ENCODE measurements at places on chromosomes 2 and 18.

- DNase-seq = peak; percentile 20
Measured at GRCh38 chr2:223604231-223604630, 2.1 kb upstream of the SCG2 start.

DNA sequence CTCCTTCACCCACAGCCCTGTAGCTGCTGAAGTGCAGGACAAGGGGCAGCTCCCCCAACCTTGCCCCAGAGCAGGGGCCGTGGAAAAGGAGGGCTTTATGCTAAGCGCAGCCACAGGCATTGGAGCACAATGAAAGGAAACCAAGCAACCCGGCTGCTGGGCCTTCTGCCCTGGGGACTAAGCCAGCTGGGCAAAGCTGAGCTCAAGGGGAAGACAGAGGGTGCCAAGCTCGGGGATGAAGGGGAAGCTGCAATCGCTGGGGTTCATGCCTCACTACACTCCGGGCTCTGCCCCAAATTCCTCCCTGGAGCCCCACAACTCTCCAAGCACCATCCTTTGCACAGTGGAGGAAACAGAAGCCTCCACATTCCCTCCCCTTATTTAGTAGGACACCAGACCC lies 12.4 kb downstream of the SFXN5 start:
- no peak for DNase-seq

DNA sequence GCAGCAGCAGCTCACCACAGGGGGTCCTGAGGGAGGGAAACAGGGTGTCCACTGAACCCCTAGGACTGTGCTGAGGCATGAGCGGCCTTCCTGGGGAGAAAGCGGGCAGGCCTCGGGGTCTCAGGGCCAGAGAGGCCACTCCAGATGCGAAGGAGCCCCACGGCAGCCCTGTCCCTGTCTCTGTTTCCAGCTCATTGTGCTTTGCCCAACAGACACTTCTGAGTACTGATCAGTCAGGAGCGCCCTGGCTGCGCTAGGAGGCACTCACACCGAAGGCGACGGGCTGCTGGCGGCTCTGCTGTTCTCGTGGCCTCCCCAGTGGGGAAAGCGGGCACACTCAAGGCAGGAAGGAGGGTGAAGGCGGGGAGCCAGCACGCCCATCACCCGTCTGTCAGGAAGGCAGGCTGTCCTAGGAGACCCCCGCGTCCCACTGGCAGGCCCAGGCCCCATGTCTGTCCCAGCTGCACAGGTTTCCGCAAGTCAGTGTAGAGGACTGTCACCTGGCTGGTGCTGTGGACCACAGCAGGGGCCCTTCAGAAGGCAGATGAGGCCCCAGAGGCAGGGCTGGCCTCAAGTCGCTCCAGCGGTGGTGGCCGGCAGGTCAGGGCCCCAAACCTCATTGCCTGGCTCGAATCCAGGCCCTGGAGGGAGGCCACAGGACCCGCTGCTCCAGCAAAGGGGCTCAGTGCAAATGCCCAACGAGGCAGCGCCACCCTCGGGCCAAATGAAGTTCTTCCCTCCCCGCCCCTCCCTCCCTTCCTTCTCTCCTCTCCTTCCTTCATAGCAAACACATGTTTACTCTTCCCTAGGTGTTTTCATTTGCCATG lies 6.8 kb downstream of the ESPNL start:
- DNase-seq = no peak

- no peak for DNase-seq
Measured at GRCh38 chr2:236287656-236288055, 23.4 kb upstream of the ASB18 start.

GRCh38 chr2:191350826-191351225 lies 105.6 kb downstream of the MYO1B start:
- DNase-seq = no peak

- DNase-seq = no peak
Measured at GRCh38 chr2:42854207-42854818, 61.9 kb upstream of the HAAO start.

- peak; percentile 68 for DNase-seq
Measured at GRCh38 chr18:67525328-67526099, 9.0 kb upstream of the DSEL start.

GRCh38 chr2:200399636-200400035 lies 93.1 kb downstream of the SPATS2L start:
- no peak for DNase-seq

GRCh38 chr2:229025653-229026052 lies 245.4 kb downstream of the PID1 start:
- no peak for DNase-seq

DNA sequence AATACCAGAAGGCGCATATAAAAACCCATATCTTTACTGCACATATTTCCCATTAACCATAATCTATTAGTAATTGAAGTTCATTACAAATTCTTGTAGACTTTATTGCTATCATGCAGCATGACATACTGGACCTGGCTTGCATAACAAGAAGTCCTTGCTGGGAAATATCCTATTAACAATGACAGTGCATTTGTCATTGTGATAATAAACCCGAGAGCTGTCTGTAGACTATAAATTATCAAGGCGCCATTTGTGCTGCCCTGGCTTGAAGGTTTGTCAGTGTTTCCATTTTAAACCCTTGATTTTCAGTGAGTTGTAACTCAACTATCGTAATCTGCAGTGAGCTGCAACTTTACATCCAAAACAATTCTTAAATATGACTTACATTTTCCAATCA lies 59.0 kb downstream of the HNMT start:
- DNase-seq = no peak

- DNase-seq = no peak
Measured at GRCh38 chr2:42792583-42793333, at the start of gene HAAO. TSS of gene HAAO (minus strand) at chr2:42792583. CDS start at chr2:42792536, 47 bp downstream.

GRCh38 chr2:46470114-46470628 lies 9.2 kb upstream of the TMEM247 start:
- no peak for DNase-seq

- no peak for DNase-seq
Measured at GRCh38 chr2:64114063-64114911, 29.9 kb downstream of the PELI1 start.

DNA sequence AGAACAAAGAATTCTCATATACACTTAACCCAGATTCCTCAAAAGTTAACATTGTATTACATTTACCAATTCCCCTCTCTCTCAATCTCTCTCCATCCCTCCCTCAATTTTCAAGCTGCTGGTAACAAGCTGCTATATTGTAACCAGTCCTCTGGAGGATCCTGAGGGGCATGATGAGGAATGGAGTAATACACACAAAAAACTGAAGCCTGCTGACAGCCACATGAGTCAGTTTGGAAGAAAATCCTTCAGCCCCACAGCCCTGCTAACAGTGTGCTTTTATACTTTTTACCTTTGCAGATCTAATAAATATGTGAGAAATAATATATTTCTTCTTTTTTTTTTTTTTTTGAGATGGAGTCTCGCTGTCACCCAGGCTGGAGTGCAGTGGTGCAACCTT lies 165.7 kb upstream of the RAB12 start:
- DNase-seq = peak; percentile 29

- DNase-seq = no peak
Measured at GRCh38 chr2:96325041-96325883, at the start of gene ITPRIPL1. TSS of gene ITPRIPL1 (plus strand) at chr2:96325317. CDS start at chr2:96325840, 523 bp downstream.

- peak; percentile 13 for DNase-seq
Measured at GRCh38 chr18:37778417-37779165, 213.0 kb upstream of the CELF4 start.

GRCh38 chr2:133862400-133862977 lies 294.2 kb upstream of the NCKAP5 start:
- no peak for DNase-seq

DNA sequence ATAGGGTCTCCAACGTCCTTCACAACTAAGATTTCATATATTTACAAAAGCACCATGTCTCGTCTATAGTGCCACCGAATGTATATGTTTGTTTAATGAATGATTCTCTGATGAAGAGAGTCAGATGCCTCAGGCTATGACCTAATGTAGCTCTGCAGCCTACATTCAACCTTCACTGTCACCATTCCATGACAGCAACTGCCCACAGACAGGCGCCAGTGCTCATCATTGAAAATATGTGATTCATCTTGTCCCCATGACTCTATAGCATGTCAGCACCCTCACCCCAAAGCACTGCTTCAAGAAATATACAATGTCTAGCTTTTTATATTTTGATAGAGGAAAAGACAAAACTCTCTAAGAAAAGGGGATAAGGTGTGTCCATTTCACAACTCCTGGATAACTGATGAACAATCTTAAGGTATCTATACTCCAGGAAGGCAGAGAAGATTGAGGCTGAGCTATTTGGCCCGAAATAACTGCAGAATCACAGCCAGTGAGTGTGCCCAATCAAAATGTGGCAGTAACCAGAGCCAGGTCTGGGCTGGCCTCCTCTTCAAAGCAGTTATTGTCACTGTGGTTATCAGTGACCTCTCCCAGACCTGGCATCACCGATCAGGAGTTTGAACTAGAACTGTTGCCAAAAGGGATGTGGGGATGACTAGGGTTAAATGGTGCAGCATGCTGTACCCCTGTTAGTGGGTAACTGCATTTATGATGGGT lies 246.6 kb downstream of the SETBP1 start:
- peak; percentile 5 for DNase-seq

- DNase-seq = peak; percentile 3
Measured at GRCh38 chr18:22378672-22379282, 38.9 kb downstream of the CTAGE1 start.

GRCh38 chr2:11873356-11874154 lies 127.1 kb downstream of the LPIN1 start:
- no peak for DNase-seq

- no peak for DNase-seq
Measured at GRCh38 chr18:9405977-9406376, 69.3 kb upstream of the RALBP1 start.

DNA sequence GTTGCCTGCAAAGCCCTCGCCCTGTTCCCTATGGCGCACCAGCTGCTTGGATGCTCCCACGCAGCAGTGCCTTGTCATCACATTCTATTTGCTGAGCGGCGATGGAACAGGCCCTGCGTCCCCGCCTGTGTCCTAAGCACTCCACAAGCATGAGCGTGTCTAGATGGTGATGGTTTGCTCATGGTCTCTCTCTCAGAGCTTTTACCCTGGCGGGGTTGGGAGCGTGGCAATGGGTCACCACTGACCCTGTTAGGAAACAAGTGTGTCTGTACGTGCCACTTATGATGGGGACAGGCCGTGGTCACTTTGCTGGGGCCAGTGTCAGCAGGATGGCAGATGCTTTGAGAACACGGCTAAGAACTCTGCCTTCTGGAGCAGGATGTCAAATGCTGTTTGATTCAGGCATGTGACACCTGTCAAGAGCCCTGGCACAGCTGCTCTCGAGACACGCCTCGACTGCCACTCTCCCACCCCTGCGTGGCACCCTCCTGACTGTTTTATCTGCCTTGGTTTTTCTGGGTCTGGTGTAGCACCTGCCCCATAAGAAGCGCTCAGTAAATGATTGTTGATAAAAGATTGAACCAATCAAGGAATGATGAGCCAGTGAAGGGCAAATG lies 44.2 kb downstream of the RRM2 start:
- no peak for DNase-seq

DNA sequence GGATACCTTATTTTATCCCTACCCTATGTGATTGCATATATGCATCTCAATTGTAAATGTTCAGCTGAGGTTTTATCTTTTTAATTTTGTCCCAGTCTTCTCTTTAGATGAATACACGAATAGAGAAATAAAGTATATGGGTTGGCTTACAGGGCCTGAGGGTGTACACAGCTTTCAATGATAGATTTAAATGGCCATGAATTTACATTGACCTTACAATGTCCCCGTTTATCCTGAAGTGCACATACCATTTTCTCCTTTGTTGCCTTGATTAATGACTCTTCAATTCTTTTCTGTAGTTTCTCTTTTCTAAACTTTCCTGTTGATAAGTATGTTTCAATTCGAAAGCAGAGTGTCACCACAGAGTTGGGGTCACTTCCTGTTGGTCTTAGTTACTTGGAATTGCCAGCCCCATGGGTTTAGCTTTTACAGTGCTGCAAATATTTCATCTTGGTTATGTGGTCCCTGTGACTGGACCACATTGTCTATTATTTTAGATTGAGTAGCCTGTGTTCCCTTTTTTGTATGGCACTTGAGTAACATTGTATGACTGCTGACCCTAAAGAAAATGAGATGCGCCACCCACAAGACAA lies 1616.3 kb upstream of the ACVR2A start:
- no peak for DNase-seq

- DNase-seq = peak; percentile 23
Measured at GRCh38 chr2:176638167-176639015, 369.1 kb downstream of the MTX2 start.

- DNase-seq = no peak
Measured at GRCh38 chr2:128178650-128179460, 87.9 kb downstream of the UGGT1 start.

DNA sequence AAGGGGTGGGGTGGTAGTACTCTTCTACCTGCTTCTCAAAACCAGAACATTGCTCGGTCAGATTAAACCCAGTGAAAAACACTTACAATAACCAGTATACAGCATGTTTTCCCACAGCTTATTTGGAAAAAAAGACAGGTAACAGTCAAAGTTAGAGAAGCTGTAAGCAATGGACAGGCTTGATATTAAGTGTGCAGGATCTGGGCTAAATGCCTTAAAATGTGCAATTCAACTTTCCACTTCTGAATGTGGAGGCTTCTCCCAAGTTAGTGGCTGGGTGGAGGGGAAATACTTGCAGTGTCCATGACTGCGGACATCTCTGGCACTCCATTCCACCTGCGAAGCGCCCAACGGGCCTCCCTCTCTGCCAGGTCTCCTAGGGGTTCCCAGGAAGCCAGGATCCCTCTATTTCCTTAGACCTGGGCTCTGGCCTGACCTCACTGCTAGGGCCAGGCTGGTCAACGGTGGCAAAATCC lies 5.3 kb downstream of the ZEB2 start:
- DNase-seq = no peak

GRCh38 chr2:214651451-214651850 lies 158.0 kb downstream of the BARD1 start:
- DNase-seq = peak; percentile 89

GRCh38 chr2:176685908-176686307 lies 416.7 kb downstream of the MTX2 start:
- no peak for DNase-seq

- peak; percentile 40 for DNase-seq
Measured at GRCh38 chr2:71923887-71924533, 223.7 kb downstream of the CYP26B1 start.

DNA sequence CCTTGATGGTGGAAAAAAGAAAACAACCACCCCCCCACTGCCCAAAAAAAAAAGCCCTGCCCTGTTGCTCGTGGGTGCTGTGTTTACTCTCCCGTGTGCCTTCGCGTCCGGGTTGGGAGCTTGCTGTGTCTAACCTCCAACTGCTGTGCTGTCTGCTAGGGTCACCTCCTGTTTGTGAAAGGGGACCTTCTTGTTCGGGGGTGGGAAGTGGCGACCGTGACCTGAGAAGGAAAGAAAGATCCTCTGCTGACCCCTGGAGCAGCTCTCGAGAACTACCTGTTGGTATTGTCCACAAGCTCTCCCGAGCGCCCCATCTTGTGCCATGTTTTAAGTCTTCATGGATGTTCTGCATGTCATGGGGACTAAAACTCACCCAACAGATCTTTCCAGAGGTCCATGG lies 28.0 kb downstream of the MAL start:
- DNase-seq = no peak

GRCh38 chr18:56492136-56492535 lies 146.3 kb downstream of the TXNL1 start:
- DNase-seq = no peak

DNA sequence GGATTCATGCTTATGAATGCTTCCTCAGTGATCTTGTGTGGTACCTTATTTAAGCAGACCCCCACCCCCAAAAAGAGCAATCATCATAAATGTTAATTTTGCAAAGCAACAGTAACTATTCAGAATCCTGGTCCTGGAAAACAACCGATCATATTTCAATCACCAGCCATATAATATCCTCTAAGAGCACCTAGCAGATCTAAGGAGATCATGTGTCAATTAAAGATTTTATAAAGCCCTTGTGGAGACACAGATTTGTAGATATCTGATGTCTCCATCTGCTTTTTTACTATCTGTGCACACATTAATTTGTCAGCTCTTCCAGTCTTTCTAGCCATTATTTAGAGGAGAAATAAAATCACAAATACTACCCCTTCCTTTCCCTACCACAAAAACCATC lies 423.7 kb downstream of the TGIF1 start:
- DNase-seq = no peak
